SW480 (cell line): ENCODE measurements at places on chromosomes 13 and 19.

DNA sequence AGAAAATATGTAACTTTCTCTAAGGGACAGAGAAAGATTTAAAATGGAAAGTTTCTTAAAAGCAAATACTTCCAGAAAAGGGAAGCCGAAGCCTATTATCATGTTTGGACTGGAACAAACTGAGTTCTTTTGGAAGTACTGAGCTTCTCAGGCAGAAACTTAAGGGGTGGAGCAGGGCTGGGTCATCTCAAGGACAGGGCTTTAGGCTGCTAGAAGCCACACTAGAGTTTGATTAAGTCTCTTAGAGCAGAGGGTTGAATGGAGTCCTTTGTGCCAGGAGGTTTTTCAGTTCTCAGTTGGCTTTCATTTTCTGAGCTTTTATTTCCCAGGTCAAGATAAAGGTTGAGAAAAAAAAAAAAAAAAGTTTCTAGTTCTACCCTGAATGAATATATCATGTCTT lies 432.7 kb downstream of the SLITRK5 start:
- DNase-seq = no peak

DNA sequence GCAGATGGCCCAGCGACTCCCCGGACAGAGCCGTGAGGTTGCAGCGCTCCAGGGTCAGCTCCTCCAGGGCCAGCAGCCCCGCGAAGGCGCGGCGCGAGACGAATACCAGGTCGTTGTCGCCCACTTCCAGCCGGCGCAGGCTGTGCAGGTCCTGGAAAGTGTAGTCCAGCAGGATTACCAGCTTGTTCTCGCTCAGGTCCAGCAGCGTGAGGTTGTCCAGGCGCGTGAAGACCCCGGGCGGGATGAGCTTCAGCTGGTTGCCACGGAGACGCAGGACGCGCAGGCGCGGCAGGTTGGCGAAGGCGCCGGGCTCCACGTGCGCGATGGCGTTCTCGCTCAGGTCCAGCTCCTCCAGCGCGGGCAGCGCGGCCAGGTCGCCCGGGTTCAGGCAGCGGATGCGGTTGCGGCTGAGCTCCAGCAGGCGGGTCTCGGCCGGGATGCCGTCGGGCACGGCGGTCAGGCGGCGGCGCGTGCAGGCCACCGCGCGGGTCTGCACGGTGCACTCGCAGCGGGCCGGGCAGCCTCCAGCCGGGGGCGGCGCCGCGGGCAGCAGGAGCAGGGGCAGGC lies 9.3 kb upstream of the PEAK3 start:
- DNase-seq = no peak

GRCh38 chr13:92677571-92677970 lies 549.0 kb upstream of the GPC6 start:
- no peak for DNase-seq

DNA sequence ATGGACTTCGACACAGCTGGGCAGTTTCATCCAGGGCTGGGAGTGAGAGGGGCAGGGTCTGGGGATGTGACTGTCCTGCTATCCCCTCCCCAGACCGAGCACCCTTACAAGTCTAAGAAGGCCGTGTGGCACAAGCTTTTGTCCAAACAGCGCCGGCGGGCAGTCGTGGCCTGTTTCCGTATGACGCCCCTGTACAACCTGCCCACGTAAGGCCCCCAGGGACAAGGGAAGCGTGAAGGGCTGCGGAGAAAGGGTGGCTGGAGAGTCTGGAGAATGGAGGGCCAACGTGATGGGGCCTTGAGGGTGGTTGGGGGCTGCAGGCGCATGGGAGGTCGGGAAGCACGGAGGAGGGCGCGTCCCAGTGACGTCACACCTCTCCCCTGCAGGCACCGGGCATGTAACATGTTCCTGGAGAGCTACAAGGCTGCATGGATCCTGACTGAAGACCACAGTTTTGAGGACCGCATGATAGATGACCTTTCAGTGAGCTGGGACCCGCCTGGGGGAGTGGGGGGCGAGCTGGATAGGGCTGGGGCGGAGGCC lies 89.5 kb downstream of the MAP4K1 start:
- no peak for DNase-seq

- no peak for DNase-seq
Measured at GRCh38 chr19:44847144-44848035, 1.3 kb downstream of the NECTIN2 start.

DNA sequence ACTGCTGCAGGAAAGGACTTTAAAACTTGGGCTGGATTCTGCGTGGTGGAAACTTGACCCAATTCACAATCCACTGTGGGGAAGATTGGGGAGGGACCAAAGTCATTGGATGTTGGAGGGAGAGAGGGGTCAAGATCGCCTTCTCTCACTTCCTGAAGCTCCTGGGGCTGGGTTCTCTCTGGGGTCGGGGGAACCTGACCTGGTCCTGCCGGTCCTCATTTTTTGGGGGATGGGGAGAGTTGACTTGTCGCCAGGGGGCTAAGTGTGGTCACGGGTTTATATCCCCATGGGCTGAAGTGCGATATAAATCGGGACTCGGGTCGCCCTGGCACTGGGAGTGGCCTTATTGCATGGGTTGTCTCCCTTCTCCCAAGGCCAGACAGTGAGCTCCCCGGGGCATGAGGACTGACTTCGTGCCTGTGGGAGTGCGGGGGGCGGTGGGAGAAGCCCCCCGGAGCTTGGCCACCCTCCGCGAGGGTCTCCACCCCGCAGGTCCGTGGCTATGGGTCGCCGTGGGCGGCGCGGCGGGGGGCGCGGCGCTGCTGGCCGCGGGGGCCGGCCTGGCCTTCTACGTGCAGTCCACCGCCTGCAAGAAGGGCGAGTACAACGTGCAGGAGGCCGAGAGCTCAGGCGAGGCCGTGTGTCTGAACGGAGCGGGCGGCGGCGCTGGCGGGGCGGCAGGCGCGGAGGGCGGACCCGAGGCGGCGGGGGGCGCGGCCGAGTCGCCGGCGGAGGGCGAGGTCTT lies 6.3 kb downstream of the ICAM5 start:
- DNase-seq = no peak

GRCh38 chr13:90622541-90622940 lies 724.9 kb upstream of the MIR17HG start:
- no peak for DNase-seq

- DNase-seq = no peak
Measured at GRCh38 chr13:28442839-28443238, 52.1 kb downstream of the FLT1 start.

DNA sequence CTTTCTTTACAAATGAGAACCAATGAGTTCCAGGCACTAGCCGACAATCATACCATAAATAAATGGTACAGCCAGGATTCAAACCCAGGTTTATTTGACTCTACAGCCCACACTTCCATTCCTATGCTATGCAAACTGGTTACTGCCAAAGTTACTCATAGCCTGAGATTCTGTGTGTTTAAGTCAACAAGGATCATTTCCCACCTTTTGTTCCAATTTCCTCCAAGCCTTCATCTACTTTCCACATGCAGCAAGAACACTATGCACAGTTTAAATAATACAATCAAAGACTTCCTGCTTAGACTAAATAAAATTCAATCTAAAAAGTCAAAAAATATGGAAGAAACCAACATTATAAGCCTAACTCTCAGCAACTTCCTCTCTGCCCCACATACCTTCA lies 59.2 kb upstream of the KLF12 start:
- DNase-seq = no peak

DNA sequence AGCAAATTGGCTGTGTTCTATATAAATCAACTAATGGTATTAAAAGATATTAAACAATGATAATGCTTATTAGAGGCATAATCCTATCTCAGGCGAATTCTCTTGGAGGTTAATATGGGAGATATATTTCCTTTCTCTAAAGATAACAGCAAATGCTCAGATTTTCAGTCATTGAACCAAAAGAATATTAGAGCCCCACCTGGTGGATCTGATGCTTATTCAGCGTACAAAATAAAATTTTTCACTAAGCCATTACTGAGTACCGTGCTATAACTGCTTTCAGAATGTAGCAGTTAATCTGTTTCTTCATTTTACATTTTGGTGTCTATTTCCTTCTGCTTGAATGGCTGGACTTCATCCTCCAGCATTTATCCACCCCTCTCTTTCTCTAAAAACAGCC lies 143.3 kb upstream of the IPO5 start:
- DNase-seq = peak; percentile 21

DNA sequence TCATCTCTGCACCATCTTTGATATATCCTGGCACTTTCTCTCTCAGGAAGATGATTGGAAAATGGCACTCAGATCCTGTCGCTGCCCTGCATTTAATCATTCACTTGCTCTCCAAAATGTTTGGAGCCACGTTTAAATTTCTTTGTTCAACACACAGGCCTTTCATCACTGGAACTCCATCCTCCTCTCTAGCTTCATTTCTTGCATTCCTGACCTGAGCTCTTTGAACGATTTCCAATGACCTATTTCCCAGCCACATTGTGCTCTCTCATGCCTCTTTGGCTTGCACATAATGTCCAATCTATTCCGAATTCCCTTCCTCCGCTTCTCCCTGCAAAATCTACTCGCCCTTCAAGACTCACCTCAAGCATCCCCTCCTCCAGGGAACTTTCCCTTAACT lies 287.4 kb upstream of the NBEA start:
- DNase-seq = no peak

DNA sequence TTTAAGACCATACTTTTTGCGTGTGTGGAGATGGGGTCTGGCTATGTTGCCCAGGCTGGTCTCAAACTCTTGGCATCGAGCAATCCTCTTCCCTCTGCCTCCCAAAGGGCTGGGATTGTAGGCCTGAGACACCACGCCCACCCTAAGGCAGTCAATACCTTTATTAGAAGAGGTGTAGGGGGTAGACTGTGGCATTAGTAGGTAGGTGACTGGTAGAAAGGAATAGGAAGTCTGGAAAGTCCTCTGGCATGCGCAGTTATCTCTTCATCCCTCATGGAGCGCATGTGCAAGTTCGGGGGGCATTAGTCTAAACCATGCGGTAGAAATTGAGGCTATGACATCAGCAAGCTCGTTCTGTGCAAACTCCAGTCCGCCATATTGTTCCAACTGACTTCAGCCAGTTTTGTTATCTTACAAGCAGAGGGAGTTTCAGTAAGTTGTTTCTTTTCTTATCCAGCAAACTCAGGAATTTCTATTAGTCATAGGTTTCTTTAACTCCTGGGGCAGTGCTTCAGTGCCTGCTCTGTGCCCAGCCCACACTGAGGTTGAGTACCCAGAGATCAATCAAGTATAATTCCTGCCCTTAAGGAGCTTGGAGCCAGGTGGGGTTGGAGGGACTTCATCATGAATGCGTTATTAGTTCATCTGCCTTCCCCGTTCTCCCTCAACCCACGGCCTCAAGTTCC lies 7.3 kb upstream of the RANBP3 start:
- no peak for DNase-seq

DNA sequence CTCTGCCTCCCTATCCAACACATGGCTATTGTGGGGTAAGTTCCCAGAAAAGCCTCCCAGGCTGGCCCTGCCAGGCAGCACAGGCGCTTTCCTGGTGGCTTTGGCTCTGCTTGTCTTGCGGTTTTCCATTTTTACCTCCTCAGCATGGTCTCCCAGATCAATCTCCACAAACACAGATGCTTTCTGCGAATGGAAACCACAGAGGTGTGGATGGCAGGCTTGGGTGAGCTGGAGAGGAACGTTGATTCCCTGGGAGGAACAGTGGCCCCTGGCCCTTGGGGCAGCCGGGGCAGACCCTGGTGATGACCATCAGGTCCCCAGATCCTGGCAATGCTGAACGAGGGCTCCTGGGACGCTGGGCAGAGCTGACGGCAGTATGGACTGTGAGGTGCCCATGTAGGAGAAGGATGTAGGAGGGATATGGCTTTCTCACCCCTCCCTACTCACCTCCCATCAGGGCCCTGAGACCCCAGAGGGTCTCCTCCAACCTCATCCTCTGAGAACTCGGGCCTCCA lies 6.6 kb downstream of the C13orf46 start:
- DNase-seq = no peak

DNA sequence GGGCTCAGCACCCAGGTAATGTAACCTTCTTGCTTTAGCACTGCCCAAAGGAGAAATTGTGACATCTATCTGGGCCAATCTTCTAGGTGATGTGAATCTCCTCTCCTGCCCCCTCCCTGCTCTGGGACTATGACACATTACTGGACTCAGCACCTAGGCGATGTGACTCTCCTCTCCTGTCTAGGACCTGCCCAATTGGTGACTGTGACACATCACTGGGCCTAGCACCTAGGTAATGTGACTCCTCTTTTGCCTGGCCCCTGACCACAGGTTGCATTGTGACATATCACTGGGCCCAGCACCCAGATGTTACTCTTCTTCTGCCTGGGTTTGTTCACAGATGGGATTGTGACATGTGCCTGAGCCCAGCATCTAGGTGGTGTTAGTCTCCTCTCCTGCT lies 45.0 kb downstream of the ZNF85 start:
- DNase-seq = no peak

DNA sequence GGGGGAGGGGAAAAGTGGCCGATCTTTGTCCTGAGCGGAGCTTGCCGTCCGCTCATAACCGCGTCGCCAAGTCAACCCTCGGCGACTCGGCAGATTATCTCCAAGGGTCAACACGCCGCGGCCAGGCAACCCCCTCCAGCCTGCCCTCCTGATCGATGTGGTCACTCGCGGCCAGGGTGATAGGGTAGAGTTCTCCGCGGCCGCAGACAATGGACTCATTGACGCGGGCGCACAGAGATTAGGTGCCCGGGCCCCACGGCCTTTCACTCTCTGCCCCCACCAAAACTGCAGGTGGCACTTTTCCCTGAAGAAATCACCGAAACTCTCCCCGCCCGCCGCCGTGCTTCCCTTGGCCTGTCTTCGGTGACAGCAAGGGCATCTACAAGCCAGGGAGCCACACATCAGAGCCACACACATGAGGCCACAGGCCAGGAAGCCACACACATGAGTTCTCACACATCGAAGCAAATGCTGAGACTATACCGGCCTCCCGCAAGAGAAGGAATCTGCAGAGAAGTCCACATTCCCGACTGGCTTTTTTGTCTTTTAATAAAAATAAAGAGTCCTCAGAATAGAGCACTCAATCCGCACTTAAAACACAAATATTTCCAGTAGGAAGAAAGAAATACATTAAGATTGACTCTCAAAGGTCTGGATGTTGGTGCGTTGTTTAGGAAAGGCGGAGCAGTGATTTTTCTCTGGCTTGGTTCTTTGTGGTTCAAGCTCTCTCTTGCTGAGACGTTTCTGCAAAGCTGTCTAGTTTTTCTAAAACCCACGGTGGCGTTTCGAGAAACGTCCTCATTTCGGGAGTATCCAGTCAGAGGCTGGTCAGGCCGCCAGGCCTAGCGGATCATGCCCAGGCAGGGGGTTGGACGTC lies 1.5 kb upstream of the PDX1 start:
- DNase-seq = peak; percentile 29

GRCh38 chr19:29145756-29146155 lies 67.2 kb downstream of the UQCRFS1 start:
- DNase-seq = no peak

GRCh38 chr19:5225486-5226345 lies 114.9 kb downstream of the PTPRS start:
- DNase-seq = peak; percentile 13
